ENCODE measurements at places on chromosomes 6 and 20. TPM values are rescaled to one million over a fixed set of nuclear protein-coding genes. Genes with fewer than 3 reads are reported as not detected.

DNA sequence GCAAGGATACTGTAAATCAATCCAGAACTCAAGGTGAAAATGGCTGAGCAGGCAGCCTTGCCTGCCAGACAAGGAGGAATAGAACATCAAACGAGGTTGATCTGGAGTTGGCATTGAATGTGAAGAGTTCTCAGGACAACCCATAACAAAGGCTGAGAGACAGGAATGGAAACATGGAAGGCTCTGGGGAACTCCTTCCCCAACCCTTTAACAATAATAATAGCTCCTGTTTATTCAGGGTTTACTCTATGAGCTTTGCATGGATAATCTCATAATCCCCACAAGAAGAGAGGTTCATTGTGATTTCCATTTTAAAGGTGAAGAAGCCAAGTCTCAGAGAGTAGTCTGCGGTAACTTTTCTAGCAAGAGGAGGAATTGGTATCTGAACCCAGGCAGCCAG is 151.7 kb downstream of the SOD2 start:
- no peak for DNase-seq

The SIM1 gene
- total RNA-seq, result not detected

DNA sequence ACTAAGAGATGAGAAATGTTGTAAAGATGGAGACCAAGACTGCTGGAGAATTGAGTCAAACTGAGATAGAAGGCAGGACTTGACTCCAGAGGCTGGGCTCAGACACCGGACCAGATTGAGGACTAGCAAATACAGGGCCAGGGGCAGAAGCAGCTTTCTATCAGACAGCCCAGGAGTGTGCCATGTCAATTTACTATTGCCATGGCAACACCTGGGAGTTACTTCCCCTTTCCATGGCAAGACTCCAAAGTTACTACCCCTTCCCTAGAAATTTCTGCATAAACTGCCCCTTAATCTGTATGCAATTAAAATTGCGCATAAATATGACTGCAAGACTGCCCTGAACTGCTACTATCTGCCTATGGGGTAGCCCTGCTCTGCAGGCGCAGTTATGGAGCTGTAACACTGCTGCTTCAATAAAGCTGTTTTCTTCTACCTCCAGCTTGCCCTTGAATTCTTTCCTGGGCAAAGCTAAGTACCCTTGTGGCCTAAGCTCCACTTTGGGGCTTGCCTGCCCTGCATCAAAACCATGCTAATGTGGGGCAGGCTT is 90.1 kb upstream of the EDN1 start:
- no peak for DNase-seq

DNA sequence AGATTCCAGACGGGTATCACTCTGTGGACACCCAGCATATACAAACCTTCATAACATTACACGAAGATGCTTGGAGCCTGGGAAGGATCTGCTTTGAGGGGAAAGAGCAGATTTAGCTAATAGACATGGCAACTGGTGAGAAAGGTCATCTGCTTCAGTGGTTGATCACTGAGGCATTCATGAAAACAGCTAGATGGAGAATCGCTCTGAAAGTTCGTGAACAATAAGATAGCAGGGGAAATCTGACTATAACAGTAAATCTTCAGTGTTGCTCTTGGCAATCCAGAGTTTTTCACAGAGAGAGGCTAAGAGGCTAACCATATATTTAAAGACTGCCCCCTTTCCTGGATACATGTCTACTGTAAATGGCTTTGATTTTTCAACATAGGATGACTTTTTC is 245.3 kb downstream of the FARS2 start:
- DNase-seq, result no peak

The F13A1 gene
- 529 TPM for total RNA-seq

GRCh38 chr6:25635886-25636317 is 16.1 kb upstream of the SCGN start:
- DNase-seq, result no peak

DNA sequence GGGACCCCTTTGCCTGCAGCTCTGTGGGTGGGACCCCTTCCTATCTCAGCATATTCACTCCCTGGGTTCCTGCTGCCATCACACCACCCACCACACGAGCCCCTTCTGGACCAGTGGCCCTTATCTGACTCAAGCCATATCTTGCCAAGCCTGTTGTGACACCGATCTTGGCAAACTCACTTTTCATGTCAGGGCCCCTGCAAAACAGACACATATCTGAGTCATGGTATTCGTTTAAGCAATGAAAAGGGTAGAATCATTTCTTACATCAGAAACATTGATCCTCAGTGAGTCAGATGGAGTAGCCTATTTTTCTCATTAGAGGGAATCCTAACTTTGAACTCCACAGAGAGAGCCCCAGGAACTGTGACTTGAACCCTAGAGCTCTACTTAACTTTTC is 10.6 kb downstream of the RAET1E start:
- no peak for DNase-seq

- DNase-seq, result no peak
Measured at GRCh38 chr6:18263418-18264218, 712 bp downstream of the DEK start.

The FILIP1 gene
- 15.9 TPM for total RNA-seq

GRCh38 chr20:41830702-41831101 is 212.5 kb upstream of the CHD6 start:
- DNase-seq, result no peak

- no peak for DNase-seq
Measured at GRCh38 chr20:3238616-3239025, 369 bp downstream of the SLC4A11 start.

GRCh38 chr20:44089987-44090674 is 96.9 kb downstream of the JPH2 start:
- DNase-seq, result no peak

DNA sequence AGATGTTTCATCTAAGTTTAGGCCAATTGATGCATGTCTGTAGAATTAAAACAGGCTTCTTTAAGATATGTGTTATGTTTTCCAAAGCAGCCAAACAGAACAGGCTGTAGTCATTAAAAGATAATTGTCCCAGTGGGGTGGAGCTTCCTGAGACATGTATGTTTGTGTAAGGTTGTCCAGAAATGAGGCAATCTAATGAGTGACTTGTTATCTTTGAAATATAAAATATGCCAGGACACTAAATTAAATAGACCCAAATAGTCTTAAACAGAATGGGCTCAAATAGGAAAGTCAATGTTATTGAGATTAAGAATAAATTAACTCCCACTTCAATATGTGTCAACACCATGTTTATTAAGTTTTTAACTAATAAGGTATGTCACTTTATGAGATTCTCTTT is 204.7 kb upstream of the RNF217 start:
- DNase-seq, result no peak

The TSPO2 gene
- not detected for total RNA-seq

The NRSN2 gene
- total RNA-seq, result 17.4 TPM

DNA sequence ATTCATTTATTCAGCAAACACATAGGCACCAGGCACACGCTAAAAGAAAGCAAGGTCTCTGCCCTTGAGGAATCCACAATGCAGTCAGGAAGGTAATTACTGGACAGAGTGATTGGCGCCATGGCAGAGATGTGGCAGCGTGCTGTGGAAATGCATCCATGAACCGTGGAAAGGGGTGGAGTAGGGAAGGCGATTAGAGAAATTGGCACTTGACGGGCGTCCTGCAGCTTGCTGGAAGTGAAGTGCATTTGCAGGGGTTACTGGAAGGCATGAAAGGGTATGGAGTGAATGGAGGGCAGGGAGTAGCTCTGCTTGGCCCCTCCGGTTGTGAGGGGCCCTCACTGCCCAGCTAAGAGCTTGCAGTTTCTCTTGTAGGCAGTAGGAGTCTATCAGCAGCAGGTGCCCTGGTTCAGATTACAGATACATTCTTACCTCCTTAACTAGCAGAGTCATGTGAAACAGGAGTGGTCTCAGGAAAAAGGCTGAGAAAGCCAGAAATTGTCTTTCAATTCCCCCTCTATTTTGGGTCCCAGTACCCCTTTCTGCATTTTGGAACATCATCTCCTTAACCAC is 122.5 kb upstream of the TIAM2 start:
- no peak for DNase-seq

The DSP gene
- 11.6 TPM for total RNA-seq

The FOXQ1 gene
- not detected for total RNA-seq

- DNase-seq, result no peak
Measured at GRCh38 chr6:145502416-145502815, 232.9 kb downstream of the EPM2A start.

DNA sequence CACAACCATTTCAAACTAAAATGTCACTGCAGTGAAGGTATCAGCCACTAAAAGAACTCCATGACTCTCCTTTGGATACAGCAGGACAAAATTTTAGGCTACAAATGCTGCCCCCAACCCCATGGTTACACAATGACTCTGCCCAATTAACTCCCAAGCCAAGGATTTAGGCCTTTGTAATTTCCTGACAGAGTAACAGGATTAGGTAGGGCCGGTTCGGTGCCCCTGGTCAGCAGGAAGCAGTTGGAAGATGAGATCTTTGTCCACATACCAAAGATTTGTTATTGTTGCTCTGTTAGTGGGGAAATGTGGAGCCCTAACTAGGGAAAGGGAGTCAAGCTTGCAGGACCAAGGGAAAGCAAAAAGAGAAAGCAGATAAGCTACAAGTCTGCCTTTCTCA is 26.7 kb upstream of the RIPK1 start:
- DNase-seq, result no peak
